ENCODE measurements at places on chromosomes 16 and 17.
A peak's percentile ranks its signal among the peaks of the same experiment; 100 is the strongest.

- no peak for DNase-seq
Measured at GRCh38 chr17:77882481-77883212, 75.9 kb upstream of the TNRC6C start.

DNA sequence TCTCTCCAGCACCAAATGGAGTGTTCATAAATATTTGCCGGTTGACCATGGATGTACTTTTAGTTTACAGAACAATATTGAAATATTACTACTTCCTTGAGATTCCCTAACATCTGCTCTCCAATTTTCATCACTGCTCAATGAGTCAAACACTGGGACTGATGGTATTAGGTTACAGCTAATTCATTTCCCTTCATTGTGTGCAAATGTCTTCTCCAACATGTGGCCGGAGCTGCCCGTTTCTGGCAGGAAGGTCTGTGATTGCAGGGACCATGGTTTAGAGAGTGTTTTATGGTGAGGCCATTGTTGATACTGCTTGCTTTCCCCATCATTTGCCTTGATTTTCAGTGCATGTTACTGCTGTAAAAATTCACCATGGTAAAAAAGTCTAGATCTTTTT lies 209.3 kb downstream of the HS3ST3B1 start:
- no peak for DNase-seq

GRCh38 chr16:22933173-22933572 lies 119.2 kb downstream of the HS3ST2 start:
- no peak for DNase-seq

DNA sequence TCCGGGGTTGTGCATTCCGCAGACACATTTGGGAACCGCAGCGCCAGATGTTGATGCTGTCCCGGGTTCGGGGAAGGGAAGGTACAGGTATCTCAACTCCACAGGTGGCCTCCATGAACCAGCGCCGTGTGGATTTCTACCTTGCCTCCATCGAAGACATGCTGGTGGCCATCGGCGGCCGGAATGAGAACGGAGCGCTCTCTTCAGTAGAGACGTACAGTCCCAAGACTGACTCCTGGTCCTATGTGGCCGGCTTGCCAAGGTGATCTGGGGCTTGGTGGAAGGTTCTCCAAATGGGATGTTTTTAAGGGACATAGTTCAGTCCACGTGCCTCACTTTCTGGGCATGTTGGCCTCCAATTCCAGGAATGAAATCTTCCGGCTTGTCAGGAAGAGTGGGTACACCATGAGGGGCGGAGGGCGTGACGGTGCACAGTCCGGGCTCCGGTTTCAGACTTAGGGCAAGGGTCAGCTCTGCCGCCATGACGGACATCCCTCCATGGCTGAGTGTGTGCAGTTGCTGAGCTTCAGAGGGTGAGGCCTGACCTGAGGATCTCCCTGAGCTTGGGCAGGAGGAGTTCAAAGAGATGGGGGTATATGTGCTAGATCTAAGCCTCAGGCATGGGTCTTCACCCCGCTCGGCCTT lies 11.5 kb downstream of the KLHL36 start:
- DNase-seq = no peak

DNA sequence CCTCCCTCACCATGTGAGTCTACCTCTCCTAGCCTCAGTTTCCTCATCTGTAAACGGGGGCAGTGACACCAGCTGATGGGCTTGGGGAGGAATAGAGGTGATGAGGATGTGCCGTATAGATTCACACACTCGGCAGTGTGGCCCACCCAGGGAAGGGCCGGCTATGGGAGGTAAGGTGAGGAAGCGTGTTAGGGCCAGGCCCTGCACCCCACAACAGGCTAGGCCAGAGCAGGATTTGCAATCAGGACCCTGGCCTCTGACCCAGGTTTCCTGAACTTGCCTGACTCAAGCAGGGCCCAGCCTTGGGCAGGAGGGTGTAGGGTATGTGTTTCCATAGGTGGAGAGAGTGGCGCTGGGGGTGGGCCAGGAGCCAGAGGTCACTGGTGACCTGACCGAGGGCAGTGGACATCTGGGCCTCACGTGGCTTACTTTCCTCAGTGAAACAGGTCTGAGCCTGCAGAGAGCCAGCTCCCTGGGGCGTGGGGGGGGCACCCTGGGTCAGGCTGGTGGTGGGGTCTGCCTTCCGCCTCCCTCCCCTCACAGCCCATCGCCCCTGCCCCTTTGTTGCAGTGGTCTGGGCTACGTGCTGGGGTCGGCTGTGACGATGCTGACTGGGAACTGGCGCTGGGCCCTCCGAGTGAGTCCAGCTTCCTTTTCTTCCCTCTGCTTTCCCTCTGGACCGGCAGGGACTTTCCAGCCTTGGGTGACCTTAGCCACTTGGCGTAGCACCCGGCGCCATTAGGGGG lies 12.8 kb downstream of the SPNS3 start:
- no peak for DNase-seq

GRCh38 chr17:70074956-70075355 lies at the start of gene KCNJ16:
TSS of gene KCNJ16 (plus strand) at chr17:70075225. CDS start at chr17:70132088, 56,863 bp downstream.
- peak; percentile 98 for DNase-seq

DNA sequence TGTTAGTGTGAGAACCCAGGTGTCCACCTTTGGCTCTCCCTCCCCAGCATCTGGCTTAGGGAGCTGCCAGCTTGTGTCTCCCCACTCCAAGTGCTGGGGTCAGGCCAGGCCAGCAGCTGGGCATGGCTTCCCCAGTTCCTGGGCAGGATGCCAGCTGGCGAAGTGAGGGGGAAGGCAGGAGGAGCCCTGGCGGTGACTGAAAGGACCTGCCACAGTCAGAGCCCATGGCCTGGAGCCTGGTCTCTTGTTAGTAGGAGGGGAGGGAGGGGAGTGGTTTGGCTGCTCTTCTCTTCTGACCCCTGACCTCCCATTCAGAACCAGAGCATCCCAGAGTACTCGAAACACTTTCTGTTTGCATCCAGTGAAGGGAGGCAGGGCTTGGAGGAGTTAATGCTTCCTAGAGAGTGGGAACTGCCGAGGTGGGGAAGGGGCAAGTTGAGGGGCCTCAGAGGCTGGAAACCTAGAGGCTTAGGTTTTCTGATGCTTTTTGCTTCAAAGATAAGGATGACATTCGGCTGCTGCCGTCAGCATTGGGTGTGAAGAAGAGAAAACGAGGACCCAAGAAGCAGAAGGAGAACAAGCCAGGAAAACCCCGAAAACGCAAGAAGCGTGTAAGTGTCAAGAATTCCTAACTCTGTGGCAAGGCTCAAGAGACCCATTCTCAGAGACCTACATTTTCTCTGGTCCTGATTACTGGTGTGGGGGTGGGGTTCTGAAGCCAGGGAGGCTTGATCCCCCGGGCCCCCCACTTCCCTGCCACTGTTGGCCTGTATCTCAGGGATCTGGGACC lies 772 bp downstream of the CHD3 start:
- DNase-seq = peak; percentile 79

- DNase-seq = peak; percentile 90
Measured at GRCh38 chr16:1828645-1829410, 1.8 kb downstream of the FAHD1 start.

DNA sequence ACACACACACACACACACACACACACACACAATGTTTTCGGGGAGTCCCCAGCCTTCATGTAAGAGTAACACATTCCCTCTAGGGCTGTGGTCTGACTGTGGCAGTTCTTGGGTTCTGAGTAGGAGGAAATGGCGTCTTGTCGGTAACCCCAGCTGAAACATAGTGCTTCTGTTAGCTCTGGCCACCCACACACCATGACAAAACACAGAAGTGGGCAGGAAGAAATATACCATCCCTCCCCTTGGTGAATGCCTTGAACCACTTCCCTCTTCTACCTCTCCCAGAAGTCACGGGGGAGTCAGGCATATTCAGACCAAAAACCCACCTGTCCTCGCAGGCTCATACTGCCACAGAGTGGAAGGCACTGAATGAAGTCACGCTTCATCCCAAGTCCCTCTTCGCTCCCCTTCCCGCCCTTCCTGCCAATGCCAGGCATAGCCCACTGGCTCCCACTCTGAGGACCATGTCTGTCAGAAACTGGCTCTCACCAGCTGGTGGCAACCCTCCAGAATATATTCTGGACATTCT lies 11.5 kb downstream of the SLC35B1 start:
- no peak for DNase-seq

GRCh38 chr17:35116845-35117244 lies 2.8 kb downstream of the RAD51D start:
- no peak for DNase-seq

DNA sequence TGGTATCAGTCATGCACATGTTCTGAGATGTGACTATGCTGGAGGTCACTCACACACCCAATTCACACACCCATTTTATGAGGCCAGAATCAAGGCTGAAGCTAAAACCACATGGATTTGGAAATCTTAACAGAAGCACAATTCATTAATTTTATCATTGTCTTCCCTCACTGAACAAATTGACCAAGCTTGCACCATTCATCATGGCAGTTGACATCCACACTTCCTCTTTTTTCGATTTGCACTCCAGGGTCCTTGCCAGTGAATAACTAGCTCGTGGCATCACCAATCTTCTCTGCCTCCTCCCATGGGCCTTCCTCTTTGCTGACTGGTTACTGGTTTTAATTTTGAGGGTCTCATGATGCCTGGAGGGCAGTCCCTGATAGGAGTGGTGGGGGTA lies 123.0 kb upstream of the ASIC2 start:
- no peak for DNase-seq

DNA sequence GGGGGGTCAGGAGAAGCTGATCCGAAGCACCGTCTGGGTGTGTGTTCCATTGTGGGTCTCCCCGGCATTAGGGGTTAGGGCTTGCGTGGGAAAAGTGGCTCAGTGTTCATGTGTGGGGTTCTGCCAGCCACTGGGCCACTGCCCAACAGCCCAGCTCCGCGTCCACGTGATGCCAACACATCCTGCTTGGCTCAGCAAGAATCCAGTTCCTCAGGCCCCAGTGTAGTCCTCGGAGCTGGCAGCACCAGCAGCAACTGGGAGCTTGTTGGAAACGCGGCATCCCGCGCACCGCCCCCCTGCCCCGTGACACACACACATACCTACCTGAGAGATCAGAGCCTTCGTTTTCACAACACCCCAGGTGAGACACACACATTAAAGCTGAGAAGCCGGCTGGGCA lies 18.9 kb downstream of the LGALS9 start:
- DNase-seq = no peak

GRCh38 chr16:49441366-49441780 lies 67.8 kb downstream of the C16orf78 start:
- peak; percentile 50 for DNase-seq

DNA sequence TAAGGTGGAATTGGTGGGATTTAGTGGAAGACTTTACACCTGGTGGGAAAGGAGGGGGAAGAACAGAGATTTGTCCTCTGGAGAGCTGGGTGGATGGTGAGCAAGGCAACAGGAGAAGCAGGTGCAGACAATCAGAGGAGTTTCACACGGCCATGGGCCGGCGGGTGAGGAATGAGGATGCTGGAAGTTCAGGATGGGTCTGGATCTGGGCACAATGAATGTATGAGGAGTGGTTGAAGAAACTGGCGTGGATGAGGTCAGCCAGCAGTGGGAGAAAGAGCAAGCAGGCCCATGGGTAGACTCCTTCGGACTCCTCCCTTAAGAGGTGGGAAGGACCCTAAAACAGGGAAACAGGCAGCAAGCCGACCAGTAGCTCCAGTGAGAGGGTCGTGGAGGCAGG lies 10.1 kb upstream of the MNT start:
- DNase-seq = no peak

DNA sequence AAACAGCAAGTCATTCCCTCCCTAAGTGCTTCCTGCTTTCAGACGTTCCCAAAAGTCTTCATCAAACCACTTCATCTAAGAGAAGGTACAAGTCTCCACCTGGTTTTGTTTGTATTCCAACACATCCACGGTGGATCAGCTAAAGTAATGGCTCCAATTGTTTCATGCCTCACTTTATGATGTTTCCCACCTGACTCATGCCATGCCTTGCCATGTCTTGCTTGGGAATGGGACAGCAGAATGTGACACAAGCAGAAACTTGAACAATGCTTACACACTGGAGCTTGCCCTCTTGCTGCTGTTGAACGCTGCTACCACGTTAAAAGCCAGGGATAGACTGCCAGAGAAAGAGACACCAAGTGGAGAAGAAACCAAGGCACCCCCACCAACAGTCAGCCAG lies 43.8 kb downstream of the MYH10 start:
- DNase-seq = no peak

DNA sequence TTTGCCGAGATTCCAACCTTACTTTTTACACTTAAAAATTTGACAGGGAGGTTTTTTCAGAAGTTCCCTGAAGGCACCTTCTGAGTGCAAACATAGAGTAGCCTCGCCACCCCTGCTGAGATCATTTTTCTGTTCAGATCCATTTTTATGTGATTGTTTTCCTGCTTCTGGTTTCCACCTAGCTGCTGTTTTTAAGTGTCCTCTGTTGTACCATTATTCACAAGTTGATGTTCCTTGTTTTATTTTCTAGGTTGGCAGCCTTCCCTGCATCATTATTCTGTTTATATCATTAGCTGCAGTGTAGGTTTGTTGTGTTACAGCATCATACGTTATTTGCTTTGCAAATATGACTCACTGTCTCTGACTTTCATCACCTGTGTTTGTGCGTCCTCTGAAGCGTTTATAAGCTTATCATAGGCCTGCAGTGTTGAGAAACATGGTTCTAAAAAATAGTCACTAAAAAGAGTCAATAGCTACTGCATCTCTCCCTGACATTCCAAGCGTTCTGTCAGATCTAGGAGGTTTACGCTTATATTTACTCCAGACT lies 116.9 kb upstream of the CLEC3A start:
- no peak for DNase-seq

- no peak for DNase-seq
Measured at GRCh38 chr16:30748634-30749445, 615 bp downstream of the PHKG2 start.

DNA sequence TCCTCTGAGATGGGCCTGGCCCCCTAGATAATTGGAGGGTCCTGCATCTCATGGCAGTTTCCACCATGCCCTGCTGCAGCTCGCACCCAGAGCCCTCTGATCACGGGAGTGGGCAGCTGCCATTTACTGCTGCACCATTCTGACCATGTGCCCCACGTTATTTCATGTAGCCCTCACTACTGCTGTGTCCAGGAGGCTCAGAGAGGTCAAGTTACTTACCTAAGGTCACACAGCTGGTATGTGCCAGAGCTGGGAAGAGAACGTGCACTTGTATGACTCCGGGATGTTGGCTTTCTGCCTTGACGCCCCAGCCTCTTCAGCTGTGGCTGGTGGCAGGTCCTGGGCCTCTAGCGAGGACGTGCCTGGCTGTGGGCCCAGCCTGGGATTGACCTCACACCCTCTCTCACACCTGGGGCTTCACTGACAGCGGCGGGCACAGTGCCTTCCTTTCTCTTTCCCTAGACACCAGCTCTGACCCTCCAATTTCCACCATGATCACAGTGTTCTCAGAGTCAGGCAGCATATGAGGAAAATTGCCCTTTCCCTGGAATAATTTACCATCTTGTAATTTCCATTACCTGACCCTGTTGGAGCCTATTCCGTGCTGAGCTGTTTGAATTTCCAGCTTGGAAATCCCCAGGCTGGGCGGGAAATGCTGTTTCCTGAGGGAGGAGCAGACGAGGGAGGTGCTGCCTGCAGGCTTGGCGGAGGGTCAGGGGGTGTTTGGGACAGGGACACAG lies 18.5 kb upstream of the DOC2B start:
- DNase-seq = no peak

GRCh38 chr16:69017036-69017783 lies 88.2 kb upstream of the HAS3 start:
- no peak for DNase-seq

GRCh38 chr17:42277342-42277712 lies 1.1 kb upstream of the STAT5B start:
- DNase-seq = no peak

- no peak for DNase-seq
Measured at GRCh38 chr17:12407495-12408252, 258.0 kb upstream of the MYOCD start.

GRCh38 chr16:10579965-10580882 lies at the start of gene EMP2:
TSS of gene EMP2 (minus strand) at chr16:10580598. CDS start at chr16:10547617, 32,981 bp downstream.
- peak; percentile 63 for DNase-seq

GRCh38 chr16:16059895-16060590 lies 110.6 kb downstream of the ABCC1 start:
- no peak for DNase-seq
